ENCODE measurements at places on chromosomes 11 and 22.

DNA sequence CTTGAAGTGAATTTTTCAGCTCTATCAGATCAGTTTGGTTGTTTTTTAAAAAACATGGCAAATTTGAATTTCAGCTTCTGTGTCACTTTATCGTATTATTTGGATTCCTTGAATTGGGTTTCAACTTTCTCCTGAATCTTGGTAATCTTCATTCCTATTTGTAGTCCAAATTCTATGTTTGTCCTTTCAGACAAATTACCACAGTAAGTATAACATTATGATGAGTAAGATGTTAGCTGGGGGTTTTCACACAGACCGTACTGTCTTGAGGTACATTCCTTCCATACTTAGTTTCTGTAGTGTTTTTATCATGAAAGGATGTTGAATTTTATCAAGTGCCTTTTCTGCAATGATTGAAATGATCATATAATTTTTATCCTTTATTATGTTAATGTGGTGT lies 28.0 kb downstream of the OR5B17 start:
- DNase-seq = no peak

GRCh38 chr11:77842441-77843121 lies 21.6 kb downstream of the AAMDC start:
- DNase-seq = no peak

DNA sequence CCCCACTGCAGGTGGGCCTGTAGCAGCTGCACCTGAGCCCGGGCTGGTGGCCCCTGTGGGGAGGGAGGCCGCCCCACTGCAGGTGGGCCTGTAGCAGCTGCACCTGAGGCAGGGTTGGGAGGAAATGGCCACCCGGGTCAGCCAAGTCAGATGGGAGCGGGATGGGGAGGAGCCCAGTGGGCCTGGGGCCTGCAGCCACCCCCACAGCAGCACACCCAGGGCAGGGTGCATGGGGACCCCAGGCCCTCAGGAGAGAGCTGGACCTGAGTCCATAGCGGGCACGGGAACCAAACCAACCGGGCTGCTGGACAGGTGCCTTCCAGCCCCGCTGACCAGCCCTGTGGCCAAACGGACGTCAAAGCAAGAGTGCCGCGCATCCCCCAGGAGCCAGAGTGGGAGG lies 61.7 kb downstream of the BRD1 start:
- DNase-seq = no peak

- DNase-seq = no peak
Measured at GRCh38 chr22:22863001-22863400, 24.6 kb upstream of the IGLL5 start.

DNA sequence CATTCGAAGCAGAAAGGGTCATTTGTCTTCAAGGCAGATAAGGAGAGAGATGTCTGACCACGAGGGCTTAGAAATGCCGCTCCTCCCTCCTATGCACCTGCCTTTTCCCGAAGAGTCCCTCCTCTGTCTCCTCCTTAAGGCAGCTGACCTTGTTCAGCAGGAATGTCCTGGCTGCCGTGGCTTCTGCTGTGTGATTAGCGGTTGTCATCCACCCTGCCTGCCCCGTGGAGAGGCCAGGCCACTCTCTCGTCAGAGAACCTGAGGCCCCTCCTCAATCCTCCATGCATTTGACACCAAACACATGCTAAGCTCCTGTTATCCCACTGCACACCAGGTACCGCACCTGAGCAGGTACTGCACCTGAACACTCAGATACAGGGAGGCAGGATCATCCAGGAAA lies 834.6 kb downstream of the TBC1D22A start:
- DNase-seq = no peak

Data from H4 (cell line).